ENCODE measurements at places on chromosomes 2 and 18.

DNA sequence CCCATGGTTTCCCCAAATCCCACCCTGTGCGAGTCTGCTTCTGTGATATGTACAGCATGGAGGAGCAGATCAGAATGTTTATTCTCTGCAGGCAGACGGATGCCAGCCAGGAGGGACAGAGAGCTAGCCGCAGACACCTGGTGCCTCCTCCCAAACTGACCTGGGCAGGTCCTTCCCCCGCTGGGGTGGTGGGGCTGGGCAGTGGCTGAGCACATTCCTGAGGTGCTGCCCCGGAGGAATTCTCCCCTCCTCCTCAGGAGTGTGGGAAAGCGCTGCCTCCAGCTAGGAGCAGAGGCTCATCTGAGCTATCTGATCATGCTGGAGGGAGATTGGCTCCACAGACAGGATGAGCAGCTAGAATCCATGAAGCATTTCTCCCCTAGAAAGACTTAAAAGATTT lies 21.7 kb downstream of the C2orf92 start:
- DNase-seq = no peak

- DNase-seq = no peak
These were observed 55.4 kb downstream of the CNTNAP5 start for GRCh38 chr2:124080281-124081153.

DNA sequence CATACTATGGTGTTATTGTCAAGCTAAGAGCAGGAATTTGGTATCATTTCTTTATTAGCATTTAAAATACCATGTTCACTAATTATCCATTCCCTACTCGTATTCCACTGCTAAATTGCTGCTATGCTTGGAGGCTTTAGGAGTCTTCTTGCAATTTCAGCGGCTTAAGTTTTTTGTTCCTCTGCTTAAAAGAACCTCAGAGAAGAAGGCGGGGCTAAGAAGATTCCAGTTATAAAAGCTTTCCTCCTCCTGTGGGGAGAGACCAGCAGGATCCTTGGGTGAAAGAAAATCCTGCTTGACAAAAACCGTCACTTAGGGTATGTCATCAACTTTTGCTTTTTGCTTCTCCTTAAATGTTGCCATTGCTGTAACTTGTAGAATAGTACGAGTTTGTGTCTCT lies at the start of gene TRPM8:
Gene TRPM8, plus strand, starts transcription at position 258 of the 400 bp plus-strand sequence. CDS start 9,165 bp downstream, outside the sequence.
- DNase-seq = no peak

DNA sequence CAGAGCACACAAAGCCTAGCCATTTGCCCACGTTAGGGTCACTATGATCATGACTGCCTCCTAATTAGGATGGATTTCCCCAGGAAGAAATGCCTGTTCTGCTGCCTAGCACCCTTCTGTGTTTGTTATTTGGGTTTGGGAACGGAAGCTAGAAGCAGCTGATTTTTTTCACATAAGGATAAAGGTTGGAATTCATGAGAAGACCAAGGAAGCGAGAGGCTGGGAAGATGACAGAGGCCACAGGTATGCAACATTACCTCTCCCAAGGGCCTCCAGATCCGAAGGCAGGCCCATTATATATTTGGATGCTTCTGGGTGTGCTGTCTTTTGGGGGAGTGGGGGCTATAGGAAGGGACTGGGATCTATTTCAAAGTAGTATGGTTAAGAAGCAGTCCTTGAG lies 204.7 kb downstream of the FBXO15 start:
- no peak for DNase-seq

DNA sequence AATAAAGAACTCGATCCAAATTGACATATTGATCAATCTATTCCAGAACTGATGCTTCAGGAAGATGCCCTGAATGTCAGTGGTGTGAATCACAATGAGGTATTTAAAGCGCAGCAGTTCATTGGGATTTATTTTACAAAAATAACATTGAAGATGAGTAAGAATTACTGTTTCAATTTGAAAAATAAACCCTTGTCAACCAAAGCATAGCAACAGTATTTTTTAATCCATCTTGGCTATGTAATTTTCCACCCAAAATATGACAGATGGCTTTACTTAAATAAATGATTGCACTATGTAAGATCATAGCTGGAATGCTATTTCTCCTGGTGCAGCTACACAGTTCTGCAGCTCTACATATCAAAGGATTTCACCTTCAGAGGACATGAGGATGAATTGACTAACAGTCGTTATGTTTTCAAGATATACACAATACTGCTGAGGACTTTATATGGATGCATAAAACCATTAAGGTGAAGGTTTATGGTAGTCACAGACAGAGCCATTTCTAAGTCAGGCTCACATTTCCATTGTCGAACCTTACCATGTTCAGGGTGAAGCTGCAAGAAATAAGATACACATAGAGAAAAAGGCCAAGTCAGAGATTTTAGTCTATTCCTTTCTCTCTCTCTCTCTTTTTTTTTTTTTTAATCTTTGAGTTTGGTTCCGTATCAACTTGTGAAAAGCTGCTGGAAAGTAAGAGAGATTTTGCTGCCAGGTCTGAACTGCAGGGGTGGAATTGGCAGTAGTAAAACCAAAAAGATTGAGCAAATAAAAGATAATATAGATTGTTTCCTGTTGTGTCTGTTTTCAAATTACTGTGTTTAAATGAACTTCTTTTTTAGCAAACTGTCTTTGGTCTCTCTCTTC lies 398.0 kb upstream of the CDH20 start:
- no peak for DNase-seq

GRCh38 chr18:23703057-23703986 lies 14.1 kb downstream of the LAMA3 start:
- DNase-seq = no peak

- DNase-seq = no peak
These were observed 2.9 kb upstream of the GAL3ST2 start for GRCh38 chr2:241773511-241774418.

- no peak for DNase-seq
These were observed 18.9 kb upstream of the BAZ2B start for GRCh38 chr2:159635006-159635789.

DNA sequence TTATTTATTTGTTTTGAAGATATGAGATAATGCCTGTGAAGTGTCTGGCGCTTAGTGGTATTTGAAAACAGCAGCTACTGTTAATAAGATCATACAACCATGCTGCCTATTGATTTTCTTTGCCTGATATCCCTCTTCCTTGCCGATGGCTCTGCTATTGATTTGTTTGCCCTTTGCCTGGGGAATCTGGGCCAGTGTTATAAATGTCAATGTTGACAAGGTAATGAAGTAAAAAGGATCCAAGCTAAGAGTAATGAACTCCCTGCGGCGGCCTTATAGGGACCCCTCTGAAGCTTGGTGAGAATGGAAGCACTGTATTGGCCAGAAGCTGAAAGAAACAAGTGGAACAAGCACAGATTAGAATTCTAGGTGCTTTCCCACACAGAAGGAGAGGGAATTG lies 854.6 kb downstream of the CNTNAP5 start:
- no peak for DNase-seq

DNA sequence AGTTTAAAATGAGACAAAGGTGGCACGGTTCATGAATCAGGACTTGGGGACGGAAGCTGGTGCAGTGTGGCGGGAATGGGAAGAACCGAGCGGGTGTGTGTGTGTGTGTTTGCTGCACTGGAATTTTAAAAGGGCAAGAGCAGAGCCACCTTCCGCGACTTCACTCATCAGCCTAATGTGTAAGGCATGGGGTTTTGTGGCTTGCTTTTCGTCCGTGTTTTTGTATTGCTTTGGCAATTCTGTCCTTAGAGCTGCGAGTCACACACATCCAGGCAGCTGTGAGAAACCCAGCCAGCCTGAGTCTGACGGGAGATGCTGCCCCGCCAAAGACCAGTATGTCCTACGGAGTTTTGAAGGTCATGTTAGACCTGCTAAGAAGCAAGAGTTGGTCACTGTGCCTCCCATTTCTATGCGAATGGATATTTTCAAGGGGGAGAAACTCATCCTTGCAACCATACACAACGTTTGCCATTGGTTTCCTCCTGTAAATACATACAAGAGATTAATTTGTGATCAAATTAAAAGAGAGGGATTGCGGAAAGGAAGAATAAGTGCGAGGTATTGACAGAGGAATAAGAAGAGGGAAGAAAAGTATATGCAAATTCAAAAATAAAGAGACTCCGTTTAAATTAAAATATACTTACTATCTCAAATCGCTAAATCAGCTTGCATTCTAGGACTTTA lies 665 bp upstream of the CACNB4 start:
- DNase-seq = no peak

DNA sequence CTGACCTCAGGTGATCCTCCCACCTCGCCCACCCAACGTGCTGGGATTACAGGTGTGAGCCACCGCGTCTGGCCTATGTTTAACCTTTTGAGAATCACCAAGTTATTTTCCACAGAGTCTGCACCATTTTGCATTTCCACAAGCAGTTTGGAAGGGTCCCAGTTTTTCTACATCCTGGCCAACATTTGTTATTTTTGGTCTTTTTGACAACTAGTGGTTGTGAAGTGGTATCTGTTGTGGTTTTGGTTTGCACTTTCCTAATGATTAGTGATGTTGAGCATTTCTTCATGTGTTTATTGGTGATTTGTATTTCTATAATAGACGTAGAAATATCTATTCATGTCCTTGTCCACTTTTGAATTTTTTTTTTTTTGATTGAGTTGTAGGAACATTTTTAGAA lies 67.9 kb downstream of the BIRC6 start:
- DNase-seq = no peak

DNA sequence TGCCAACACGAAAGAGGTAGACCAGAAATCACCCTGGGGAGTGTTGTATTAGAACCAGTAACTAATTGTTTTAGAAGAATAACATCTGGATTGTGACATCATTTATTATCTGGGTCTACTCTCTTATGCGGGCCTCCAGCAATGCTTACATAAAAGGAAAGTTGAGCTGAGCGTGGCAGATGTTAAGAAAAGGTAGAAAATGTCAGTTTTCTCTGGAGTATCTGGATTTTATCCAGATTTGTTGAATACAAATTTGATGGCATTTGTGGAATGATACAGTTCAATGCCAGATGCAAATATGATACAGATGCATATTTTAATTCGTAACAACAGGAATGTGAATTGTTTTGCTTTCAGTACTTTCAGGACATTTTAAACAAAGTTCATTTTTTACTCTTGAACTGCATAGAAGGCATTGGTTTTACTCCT lies 90.3 kb downstream of the PRPF40A start:
- DNase-seq = no peak

DNA sequence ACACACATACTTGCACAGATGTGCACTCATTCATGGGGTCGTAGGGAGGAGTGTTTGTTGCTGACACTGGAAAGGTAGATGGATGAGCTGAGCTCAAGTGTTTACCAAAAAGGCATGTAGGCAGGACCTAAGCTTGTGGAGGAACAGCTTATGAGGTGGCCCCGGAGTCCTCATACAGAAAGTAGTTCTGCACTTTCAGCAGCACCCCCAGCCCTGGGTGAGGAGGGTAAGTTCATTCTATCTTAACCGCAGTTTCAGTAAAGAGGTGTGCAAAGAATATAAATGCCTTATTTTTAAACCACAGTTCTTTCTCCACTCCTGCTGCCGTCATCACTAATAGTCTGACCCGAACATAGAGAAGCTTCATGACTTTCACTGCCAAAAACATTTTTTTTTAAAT lies 31.7 kb upstream of the RNF152 start:
- no peak for DNase-seq

DNA sequence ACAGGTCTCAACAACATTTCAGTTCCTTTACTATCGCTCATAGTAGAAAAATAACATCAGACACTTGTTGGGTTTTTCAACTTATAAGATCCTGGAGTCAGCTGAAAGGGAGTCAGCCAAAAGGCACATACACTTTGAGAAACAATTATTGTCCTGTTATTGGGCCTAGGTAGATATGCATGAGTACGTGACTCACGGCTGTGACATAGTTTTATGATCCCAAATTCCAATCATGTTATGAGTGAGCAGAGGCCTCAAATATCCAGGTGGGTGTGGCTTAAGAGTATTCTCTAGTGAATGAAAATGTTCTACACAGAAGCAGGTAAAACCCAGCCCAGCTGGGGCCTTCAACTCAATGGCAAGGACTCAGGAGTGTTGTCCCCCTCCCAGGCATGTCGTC lies 27.2 kb downstream of the SERPINB8 start:
- no peak for DNase-seq

GRCh38 chr18:41482501-41482900 lies 472.5 kb upstream of the PIK3C3 start:
- DNase-seq = no peak

- no peak for DNase-seq
These were observed 132.1 kb downstream of the COL6A3 start for GRCh38 chr2:237281836-237282306.

- DNase-seq = no peak
These were observed 78.2 kb downstream of the DYSF start for GRCh38 chr2:71531522-71532047.

- DNase-seq = no peak
These were observed 522.0 kb downstream of the PLCL1 start for GRCh38 chr2:198326431-198326830.

DNA sequence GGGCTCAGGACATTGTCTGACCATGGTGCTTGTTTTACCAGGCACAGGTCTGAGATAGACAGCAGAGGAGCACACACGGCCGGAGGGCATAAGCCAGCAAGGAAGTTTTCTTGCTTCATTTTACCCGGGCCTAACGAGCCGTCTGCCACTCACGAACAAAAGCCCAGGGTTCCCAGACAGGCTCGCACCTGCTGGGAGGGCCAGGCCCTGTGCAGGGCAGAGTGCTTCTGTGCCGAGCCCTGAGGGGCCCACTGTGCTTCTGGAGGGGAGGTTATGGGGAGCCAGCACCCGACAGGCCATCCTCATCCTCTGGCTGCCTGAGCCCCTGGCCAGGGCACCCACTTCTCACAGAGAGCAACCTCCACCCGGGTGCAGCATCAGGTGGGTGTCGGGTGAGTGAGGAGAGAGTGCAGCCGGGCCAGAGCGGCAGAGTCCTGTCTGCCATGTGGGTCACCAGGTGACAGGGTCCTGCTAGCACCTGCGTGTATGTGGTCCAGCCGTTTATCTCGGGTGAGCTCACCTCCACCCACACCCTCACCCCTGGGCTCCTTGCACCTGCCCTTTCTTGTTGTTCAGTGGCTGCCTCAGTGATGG lies 297.9 kb downstream of the NDUFA10 start:
- DNase-seq = no peak

DNA sequence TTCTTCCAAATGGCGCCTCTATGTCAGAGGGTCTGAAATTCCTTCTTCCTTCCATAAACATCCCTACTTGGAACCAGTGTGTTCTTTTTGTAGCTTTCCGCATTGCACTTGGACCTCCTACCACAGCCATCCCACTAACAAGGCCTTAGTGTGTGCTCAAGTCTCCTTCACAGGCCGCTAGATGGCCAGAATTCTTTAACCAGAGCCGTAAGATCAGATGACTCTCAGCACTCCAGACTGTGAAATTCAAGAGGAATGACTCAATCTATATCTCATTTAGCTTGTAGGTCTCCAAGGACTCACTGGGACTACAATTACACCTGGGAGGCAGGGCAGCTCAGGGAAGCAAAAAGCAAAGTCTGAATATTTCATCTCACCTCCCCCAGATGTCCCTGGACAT lies 298.9 kb downstream of the EIPR1 start:
- no peak for DNase-seq

- no peak for DNase-seq
These were observed 468.2 kb upstream of the POU3F3 start for GRCh38 chr2:104385743-104386142.

DNA sequence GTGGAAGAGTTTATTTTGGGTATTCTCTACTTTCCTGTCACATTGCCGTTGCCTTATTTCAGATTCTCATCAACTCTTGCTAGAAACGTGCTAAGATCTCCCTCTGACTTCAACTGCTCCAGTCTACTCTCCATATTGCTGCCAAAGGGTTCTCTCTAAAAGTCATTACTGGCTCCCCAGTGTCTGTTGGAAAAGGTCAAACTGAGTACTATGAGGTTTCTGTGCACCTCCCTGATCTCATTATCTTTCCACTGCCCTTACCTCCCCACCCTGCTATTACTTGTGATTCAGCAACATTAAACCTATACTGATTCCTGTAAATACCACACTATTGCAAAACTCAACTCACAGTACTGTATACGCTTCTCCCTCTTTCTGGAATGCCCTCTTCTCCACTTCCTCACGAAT lies 1.9 kb upstream of the KRCC1 start:
- no peak for DNase-seq

All from activated CD4-positive, alpha-beta T cell treated with anti-CD3 and anti-CD28 coated beads, Interleukin-2, amount 50 U/mL, for 4 hours (primary cell).